Activated CD4-positive, CD25-positive, alpha-beta regulatory T cell (primary cell): ENCODE measurements at places on chromosomes 7 and 10.

GRCh38 chr10:102669206-102670064 lies 25.2 kb downstream of the TRIM8 start:
- DNase-seq = no peak

DNA sequence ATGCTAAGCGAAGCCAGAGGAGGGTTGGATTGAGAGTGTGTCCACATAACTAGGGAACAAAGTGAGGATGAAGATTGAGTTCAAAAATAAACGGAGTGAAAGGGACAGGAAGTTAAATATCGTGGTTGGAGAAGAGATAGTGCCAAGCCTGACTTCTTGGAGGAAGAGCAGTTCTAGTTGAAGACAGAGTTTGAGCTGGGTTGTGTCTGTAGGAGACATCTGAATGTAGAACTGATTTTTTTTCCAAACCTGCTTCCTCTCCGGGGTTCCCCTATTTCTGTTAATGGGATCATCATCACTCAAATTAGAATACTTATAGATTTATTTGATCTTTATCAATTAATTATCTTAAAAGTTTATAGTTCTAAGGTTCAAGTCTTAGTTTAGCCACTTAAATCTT lies 35.6 kb downstream of the SP4 start:
- DNase-seq = no peak

DNA sequence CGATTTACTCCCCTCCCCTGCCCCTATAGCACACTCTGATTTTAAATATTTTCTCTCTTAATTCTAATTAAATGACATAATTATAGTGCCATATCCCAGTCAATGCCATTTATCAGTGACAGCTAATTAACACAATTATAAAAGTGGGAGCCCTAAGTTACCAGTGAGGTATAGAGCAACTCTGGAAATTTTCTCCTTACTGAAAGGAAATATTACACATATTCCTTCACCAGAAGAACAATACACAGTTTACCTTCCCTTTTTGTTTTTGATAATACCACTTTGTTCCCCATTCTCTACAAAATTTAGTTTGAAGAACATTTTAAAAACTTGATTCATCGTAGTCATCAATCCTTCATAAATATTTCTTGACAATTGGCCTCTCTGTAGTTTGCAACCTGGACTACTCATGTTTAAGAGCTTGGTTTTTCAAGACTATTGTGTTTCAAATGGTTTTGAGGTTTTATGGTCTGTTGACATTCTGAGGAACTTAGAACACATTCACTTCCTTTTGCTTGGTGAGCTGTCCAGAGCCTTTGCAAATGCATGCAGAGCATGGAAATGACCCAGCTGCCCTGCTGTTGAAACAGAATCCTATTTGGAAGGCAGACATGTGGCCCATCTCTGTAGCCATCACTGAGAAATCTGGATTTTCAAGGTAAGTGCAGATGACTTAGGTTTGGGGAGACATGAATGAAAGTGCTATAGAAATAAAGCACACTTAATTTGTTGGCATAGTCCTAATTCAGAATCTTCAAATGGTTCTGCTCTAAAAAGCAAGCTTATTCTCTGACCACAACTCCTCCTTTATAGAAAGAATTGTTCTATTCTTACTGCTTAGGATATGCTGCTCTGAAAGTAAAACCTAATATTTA lies at the start of gene GPR141:
Gene GPR141, plus strand, starts transcription at position 521 of the 875 bp plus-strand sequence. CDS start 56,628 bp downstream, outside the sequence.
- DNase-seq = no peak

DNA sequence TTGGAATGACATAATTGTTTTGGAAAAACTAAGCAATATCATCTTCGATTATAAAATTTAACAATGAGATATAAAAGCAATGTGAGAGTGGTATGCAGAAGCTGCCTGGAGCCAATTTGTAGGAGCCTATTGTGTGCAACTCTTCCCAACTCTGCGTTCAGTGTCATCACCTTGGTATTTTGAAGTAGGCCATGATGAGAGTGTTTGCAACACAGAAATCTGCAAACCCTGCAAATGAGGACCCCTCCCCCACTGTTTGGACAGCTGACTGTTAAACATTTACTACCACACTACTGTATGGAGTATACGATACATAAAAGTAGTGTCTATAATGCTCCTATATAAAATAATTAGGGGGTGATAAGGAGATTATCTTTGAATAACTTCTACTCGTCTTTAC lies 531.3 kb downstream of the ATRNL1 start:
- DNase-seq = no peak

- DNase-seq = no peak
Measured at GRCh38 chr10:71816421-71816851, 34.6 kb downstream of the PSAP start.

DNA sequence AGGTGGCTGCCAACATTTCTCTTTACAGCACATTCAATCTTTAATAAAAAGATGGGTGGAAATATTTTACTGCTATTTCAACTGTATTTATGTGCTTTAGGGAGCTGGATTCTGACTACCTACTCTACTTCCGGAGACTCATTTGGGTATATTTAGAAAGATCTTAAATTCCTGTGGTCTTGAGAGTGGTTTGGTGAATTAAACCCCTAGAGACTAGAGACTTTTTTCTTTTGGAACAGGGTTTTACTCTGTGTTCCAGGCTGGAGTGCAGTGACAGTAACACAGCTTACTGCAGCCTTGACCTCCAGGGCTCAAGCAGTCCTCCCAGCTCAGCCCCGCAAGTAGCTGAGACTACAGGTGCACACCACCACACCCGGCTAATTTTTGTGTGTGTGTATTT lies 79.0 kb upstream of the HABP2 start:
- no peak for DNase-seq

DNA sequence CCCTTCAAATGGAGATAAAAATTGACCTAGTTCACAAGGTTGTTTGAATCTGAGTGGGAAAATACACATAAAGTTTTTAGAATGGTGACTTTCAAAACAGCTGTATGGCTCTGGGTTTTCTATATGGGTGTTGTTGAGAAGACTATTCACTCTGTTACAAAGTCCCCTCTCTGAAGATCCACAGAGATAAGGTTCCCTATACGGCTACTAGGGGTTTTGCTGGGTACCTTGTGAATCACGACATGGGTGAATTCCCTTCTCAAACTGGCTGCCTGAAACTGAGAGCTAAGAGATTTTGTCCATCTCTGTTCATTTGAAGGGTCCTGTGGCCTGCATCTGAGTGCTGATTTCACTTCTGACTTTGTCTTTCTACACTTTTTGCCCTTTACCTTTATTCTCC lies 11.8 kb upstream of the SLC13A1 start:
- DNase-seq = no peak

- no peak for DNase-seq
Measured at GRCh38 chr7:157881048-157881771, 544.4 kb downstream of the DNAJB6 start.

GRCh38 chr10:117320050-117320665 lies 55.1 kb downstream of the PDZD8 start:
- no peak for DNase-seq

DNA sequence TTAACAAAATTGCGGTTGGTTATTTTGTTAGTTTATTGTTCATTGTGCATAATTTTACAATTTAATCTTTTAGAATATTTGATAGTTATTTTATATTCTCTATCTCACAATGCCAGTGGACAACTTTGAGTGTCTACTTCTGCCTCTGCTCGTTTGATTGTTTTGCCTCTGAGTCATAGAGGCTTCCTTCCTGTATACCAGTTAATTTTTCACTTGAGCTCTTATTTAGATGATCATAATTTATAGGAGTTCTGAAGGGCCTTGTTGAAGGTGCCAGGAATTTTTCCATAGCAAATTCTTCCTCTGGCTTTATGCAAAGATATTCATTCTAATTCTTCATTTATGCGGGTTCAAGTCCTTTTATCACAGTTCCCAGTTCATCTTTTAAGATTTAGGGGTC lies 5.2 kb upstream of the MALRD1 start:
- DNase-seq = no peak

DNA sequence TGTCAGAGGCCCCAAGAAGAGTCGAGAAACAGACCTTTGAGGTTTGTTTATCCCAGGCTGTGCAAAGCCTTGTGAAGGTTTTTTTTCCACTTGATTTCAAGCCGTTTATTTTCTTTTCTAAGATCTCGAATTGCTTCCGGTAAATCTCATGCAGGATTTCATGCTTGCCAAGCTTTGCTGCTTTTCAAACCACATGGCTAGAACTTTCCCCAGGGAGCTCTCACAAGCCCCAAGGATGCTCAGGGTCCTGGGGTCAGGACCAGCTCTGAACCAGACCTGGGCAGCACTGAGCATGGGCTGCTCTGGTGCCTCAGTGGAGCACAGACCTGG lies 48.0 kb upstream of the AQP1 start:
- DNase-seq = no peak

DNA sequence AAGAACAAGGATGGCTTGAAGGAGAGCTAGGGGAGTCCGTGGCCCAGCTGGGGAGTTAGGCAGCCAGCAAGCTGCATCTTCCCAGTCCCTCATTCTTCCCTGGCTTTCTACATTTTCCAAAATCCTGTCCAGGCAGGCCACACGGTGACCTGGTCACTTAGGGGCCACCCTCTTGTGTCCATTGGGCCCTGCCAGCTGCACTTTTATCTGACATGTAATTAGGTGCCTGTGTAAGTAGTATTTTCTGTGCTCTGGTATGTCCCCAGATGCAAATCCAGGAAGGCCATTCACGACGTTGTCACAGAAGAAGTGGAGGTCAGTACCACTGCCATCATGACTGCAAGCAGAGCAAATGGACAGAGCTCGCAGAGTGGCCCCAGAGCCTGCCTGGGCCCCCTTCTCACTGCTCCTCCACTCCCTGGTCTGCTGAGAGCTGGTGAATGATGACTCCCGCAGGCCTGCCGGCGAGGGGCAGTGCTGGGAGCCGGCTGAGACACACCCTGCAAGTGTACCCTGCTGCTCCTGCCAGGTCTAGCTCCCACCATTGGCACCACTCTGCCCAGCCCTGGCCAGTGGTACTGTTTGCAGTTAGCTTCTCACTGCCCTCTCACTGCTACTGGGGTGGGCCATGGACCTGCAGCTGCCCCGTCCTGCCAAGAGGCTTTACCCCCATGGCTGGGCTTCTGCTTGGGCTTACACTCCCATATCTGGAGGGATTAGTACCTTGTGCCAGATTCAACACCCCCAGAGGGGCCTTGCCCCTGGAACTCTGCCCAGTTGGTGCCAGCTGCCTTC lies 98.2 kb downstream of the GLRX3 start:
- DNase-seq = no peak

GRCh38 chr7:55071411-55072175 lies 52.8 kb downstream of the EGFR start:
- DNase-seq = no peak

DNA sequence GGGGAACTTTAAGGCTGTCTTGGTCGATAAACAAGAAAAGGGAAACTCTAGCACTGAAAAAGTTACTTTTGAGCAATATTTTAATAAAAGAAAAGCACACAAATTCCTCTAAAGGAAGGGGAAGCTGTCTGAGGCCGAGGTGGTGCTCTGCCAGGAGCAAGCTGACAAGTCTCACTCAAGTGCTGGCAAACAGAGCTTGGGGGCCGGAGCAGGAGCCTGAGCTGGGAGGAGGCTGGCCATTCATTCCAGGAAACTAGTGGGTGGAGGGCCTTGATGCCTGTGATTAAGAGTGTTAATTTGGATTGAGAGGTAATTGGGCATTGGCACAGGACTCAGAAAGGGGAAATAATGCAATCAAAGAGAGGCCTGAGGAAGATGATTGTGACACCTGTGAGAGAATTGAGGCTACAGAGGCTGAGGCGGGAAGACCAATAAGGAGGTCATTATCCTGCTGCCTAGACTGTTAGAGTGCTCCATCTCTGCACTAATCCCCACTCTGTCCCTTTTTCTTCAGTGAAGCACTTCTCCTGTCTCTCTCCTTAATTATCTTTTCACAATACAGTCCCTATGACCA lies 154.9 kb upstream of the COL1A2 start:
- DNase-seq = no peak

GRCh38 chr7:35993113-35993512 lies 159.9 kb upstream of the EEPD1 start:
- no peak for DNase-seq

GRCh38 chr7:47940088-47941013 lies 7.9 kb downstream of the PKD1L1 start:
- no peak for DNase-seq

- no peak for DNase-seq
Measured at GRCh38 chr7:90892213-90892612, 296.1 kb downstream of the CDK14 start.

DNA sequence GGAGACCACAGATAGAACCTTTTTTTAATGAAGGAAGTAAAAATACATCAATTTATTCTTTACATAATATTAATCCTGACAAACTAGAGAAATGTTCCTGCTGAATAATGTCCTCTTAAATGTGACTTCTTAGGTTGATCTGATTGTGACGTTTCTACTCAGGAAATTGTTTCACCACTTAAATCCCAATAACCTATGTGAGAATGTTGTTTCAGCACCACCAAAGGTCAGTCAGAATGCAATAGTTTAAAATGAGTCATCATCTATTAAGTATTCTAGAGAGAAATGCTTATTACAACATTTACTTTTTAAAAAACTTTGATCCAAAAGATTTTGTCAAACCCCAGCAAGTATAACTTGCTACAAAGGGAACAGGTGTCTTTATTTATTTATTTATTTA lies 155.4 kb upstream of the CACNA2D1 start:
- DNase-seq = no peak
